ENCODE measurements at places on chromosomes 3 and 15.

GRCh38 chr3:66239513-66240123, 18.8 kb downstream of the SLC25A26 start:
- DNase-seq, result no peak

DNA sequence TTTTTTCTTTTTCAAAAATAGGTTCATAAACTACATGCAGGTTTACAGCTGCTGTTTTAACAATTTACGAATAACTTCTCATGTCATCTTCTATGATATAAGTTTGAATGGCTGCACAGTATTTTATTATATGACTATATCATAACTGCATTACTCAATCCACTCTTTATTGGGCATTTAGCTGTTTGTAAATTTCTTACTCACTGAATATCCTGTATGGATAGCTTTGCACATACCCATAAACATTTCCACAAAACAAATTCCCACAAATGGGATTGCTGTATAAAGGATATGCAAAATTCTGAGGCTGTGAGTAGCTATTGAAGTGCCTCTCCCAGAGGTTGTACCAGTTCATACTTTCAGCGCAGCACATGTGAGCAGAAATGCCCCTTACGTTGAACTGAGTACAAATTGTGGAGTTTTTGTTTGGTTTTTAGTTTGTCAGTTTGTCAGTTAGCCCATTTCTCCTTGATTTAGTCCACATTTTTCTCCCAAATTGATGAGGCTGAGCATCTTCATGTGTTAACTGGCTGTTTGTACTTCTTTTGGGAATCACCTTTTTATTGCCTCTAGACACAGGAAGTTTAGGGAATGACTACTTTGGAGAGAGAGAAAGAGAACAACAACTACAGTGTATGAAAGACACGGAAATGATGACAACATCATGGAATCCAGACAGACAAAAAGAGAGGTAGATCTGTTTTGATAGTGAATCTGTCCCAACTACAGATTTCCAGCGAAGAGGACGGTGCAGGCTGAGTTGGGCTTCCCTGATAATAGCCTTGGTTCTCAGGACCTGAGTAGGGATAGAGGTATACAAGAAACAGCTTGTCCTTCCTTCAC, 24.8 kb downstream of the TTC23 start:
- DNase-seq, result no peak

GRCh38 chr3:170723241-170723640, 137.4 kb upstream of the SLC7A14 start:
- no peak for DNase-seq

- DNase-seq, result no peak
Observed at GRCh38 chr3:186194451-186194811, 85.5 kb upstream of the ETV5 start.

All from CD4-positive, alpha-beta T cell treated with Interleukin-1 beta for 1 hour (primary cell).